ENCODE measurements at places on chromosomes 7 and 10. TPM values are rescaled to one million over a fixed set of nuclear protein-coding genes. Genes with fewer than 3 reads are reported as not detected.

OGDH gene
- total RNA-seq: 74.4 TPM

GPR158 gene
- 0.13 TPM for total RNA-seq

HOXA3 gene
- total RNA-seq: 1.6 TPM

CALY gene
- not detected for total RNA-seq

SFTPA2 gene
- total RNA-seq: not detected

SFTPA1 gene
- total RNA-seq: not detected

MSMB gene
- not detected for total RNA-seq

ATG9B gene
- total RNA-seq: not detected

CPVL gene
- total RNA-seq: 0.13 TPM

PILRA gene
- not detected for total RNA-seq

KEL gene
- total RNA-seq: not detected

CALML5 gene
- total RNA-seq: not detected

FUOM gene
- 6.1 TPM for total RNA-seq

MOSPD3 gene
- total RNA-seq: 4.0 TPM

RADIL gene
- total RNA-seq: 1.5 TPM

ALOX5 gene
- not detected for total RNA-seq

DRGX gene
- total RNA-seq: not detected

CHST3 gene
- total RNA-seq: 46.1 TPM

PLEKHA1 gene
- 19.9 TPM for total RNA-seq

ABCC2 gene
- total RNA-seq: 0.25 TPM

TMEM176B gene
- total RNA-seq: 0.13 TPM

EGR2 gene
- total RNA-seq: 0.25 TPM

MTURN gene
- total RNA-seq: 17.3 TPM

Measured in aortic smooth muscle cell (primary cell).